NAMALWA (cell line): ENCODE measurements at places on chromosomes 7 and 10.

DNA sequence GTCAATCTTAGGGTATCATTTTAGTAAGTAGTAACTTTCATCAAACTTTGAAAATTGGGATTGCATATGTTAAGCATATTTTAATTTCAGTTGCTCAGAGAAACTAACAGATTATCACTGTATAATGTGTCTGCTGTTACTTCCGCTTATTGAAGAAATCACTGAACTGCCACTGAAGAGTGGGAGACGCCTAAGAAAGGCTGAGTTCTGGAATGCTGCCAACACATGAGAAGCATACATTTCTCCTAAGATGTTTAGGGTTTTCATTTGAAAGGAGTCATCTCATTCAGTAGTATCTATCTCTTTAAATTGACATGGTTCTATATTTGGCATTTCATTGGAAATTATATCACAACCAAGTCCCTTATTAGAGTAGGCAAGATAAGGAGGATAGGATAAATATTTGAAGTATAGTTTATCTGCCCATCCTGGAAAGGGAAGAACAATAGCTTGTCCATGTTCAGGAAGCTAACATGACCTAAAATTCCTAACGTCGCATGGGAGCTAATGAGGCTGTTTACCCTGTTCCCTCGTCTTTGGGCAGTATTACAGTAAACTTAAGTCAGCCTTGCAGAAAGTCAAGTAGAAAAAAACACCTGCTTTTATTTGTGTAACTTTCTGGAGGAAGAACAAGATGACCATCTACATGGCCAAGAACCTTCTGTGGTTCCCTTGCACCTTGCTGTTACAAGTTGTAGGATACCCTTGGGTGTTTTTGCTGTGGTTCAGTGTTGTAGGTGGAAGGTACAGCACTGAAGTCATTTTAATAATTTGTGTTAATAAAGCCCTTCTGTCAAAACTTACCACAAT lies 67.3 kb downstream of the NHLRC2 start:
- DNase-seq, result no peak

DNA sequence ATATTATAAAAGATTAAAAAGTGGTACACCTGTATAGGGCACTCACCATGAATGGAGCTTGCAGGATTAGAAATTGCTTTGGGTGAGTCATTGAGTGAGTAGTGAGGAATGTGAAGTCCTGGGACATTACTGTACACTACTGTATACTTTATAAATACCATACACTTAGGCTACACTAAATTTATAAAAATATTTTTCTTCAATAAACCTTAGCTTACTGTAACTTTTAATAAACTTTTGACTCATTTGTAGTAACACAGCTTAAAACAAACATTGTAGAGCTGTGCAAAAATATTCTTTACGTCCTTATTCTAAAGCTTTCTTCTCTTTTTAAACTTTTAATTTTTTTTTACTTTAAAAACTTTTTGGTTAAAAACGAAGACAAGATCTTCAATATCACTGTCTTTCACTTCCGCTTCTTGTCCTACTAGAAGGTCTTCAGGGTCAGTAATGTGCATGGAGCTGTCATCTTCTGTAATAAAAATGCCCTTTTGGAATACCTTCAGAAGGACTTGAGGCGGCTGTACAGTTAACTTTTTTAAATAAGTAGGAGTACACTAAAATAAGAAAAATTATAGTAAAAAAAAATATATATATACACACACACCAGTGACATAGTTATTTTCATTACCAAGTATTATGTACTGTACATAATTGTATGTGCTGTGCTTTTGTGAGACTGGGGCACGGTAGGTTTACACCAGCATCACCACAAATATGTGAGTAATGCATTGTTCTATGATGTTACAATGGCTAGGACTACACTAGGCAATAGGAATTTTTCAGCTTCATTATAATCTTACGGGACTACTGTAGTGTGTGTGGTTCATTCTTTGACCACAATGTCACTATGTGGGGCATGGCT lies 3.5 kb downstream of the STK31 start:
- no peak for DNase-seq

- no peak for DNase-seq
These were observed 130.2 kb downstream of the TPST1 start for GRCh38 chr7:66335318-66335717.

DNA sequence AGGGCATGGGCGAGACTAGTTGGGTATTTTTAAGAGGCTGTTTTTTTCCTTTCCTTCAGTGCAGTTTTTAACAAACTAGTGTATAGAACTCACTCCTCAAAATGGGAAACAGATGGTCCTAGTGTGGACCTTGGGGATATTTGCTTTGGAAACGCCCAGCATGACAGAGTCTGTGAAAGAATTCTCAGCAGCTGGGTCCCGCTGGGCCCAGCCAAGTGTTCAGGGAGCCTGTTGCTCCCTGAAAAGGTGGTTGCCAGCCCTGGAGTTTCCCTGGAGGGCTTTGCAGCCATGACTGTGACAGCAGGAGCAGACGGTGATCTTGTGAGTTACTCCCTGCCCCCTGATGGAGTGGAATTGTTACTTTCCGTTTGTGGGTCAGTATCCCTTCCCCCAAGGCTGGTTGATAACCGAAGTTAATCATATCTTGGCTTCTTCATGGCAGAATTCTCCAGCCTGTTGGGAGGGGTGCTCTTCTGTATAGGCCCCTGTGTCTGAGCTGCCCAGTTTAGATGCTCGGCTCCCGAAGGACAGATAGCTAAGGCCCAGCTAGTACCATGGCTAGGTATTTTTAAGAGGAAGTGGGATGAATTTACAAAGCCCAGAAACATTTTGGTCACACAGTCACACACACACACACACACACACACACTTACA lies 278.6 kb upstream of the HABP2 start:
- DNase-seq, result no peak
